Endothelial cell of coronary artery (primary cell): ENCODE measurements at places on chromosomes 6 and 20. TPM values are rescaled to one million over a fixed set of nuclear protein-coding genes. Genes with fewer than 3 reads are reported as not detected.

BPIFB1 gene
- not detected in 2 replicates for total RNA-seq

CALHM5 gene
- total RNA-seq = 8.4 and 8.5 TPM in 2 replicates

GJA10 gene
- total RNA-seq = not detected in 2 replicates

KHDC1L gene
- total RNA-seq = not detected in 2 replicates

PRKN gene
- total RNA-seq = 0.09 TPM in 2 replicates

PDYN gene
- not detected in 2 replicates for total RNA-seq

ZC2HC1B gene
- not detected in 2 replicates for total RNA-seq
